NCI-H345 (cell line): ENCODE measurements at places on chromosomes 7 and 10.

- no peak for DNase-seq
Observed at GRCh38 chr7:111561654-111561903, 713 bp downstream of the IMMP2L start.

- no peak for DNase-seq
Observed at GRCh38 chr7:137245890-137246289, 97.6 kb downstream of the PTN start.

DNA sequence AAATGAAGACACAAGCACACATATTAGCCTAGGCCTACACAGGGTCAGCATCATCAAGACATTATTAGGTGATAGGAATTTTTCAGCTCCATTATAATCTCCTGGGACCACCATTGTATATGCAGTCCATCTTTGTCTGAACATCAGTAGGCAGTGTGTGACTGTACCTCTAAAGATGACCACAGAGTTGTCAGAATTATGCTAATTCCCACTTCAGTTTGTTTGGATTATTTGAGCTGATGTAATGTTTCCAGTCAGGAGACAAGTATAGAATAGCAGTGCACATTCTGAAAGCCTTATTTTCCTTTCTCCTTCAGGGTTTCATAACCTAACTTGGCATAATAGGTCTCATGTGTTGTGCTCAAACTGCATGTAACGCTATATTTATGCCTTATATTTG is 306.4 kb downstream of the NXPH1 start:
- DNase-seq, result no peak

- no peak for DNase-seq
Observed at GRCh38 chr10:8183241-8183704, 128.8 kb downstream of the GATA3 start.

DNA sequence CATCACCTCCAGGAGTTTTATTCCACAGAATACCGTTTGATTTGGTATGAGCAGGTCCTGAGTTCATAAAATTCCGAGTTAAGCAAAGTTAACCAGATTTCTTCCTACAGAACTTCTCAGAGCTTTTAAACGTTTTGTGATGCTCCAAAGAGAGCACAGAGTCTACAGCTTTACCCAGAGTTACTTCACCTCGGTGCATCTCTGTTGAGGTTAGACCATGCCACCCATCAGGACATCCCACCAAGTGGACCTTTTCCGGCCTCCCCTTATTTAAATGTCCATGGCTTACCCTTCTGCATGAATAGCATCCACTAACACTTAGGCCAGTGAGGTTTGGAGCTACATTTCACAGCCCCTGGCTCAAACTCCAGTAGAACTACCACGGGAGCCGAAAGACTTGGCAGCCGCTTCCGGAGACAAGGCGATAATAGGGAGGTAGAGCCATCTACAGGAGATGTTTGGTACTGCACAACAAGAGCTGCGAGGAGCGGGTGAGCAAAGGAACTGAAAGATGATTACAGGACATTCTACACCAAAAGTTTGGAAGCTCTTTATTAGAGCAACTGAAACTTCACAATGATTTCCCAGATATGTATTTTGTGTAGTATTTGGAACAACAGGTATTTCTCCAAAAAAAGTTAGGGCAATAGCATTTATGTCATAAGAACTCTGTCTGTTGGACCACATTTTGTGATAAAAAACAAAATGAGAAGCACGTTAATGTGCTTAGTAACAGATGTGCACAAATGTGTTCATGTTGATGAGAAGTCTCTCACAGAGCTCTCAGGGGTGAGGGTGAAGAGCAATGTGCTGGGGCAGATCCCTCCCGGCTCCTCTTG is 174.7 kb downstream of the HERPUD2 start:
- peak; percentile 79 for DNase-seq

GRCh38 chr7:19834566-19834965 is 61.1 kb upstream of the TMEM196 start:
- DNase-seq, result no peak

DNA sequence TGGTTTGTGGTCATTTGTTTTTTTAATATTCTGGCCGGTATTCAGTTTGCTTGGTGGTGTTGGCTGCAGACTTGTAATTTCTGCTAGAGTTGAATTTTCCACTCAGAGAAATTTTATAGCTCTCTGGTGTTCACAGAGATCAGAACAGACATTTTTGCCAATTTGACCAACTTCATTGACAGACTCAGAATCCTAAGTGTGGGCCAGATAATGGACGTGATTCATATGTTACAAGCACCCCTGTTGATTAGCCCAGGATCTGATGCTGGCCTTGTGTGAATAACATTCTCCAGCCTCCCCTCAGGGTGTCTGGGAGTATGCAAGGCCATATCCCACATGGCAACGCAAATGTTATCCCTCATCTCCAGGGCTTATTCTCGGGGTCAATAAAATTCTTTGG is 283.8 kb downstream of the C7orf25 start:
- DNase-seq, result no peak

GRCh38 chr10:101292194-101293006 is 61.6 kb upstream of the BTRC start:
- peak; percentile 34 for DNase-seq

- DNase-seq, result no peak
Observed at GRCh38 chr7:158985583-158985982, 129.2 kb downstream of the DYNC2I1 start.

DNA sequence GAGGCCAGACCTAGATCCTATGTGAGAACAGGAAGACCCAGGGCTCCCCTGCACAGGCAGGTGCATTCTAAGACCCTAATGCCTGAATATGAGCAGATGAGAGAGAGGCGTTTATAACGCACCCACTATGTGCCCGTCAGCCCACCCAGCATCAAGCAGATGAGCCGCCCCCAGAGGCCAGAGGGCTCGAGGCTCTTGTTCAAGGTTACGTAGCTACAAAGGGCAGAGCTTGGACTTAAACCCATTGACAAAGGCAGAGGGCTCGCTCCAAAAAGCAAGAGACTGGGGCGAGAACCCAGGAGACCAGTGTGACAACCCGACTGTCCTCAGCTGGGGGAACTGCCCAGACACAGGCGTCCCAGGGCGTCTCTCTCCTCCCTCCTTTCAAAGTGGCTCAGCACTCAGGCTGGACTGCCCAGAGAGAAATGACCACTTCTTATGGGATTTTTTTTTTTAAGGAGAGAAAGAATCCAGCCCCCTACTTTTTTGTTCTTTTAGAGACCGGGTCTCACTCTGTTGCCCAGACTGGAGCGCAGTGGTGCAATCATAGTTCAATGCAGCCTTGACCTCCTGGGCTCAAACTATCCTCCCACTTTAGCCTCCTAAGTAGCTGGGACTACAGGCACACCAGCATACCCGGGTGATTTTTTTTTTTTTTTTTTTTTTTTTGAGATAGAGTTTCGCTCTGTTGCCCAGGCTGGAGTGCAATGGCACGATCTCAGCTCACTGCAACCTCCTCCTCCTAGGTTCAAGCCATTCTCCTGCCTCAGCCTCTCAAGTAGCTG is 40.1 kb downstream of the TNRC18 start:
- no peak for DNase-seq

DNA sequence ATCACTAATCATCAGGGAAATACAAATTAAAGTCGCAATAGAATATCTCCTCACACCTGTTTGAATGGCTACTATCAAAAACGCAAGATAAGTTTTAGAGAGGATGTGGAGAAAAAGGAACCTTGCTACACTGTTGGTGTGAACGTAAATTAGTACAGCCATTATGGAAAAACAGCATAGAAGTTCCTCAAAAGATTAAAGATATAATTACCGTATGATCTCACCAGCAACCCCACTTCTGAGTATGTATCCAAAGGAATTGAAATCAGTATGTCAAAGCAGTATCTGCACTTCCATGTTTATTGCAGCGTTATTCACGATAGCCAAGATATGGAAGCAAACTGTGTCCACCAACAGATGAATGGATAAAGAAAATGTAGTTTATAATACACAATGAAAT is 164.4 kb downstream of the ZNF365 start:
- no peak for DNase-seq

GRCh38 chr10:19777806-19778205 is 38.4 kb upstream of the PLXDC2 start:
- DNase-seq, result no peak

DNA sequence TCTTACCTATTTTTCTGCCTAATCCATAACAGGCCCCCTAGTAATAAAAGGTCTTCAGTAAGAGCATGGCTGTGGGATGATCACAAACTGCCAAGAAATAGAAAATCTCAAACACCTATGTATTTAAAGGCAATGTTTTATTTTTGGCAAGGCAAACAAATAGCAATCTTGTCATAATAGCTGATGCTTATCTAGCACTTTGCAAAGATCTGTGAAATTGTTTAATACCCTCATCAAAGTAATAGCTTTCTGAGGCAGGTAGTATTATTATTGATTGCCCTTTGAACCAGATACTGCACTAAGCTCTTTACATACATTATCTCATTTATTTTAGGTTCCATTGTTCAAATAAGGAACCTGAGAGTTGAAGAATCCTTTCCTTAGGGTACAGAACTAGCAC is 1.6 kb upstream of the CADPS2 start:
- DNase-seq, result no peak
